ENCODE measurements at places on chromosomes 5 and 9.

DNA sequence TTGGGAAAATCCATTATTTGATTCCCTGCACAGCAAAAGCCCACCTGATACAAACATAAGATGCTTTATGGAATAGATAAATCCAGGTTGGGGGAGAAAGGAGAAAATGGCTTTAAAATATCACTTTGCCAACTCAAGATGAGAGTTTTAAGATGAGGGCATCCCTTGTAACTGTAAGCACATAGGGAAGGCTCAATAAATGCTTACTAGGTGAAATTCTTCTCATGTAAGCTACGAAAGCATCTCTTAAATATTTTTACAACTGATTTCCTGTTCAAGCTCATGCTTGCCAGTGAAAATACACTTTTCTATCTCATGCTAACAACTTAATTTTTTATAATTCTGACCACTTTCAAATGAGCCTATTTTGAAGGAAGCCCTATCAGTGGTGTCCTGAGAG is 11.5 kb downstream of the CDH6 start:
- no peak for DNase-seq

DNA sequence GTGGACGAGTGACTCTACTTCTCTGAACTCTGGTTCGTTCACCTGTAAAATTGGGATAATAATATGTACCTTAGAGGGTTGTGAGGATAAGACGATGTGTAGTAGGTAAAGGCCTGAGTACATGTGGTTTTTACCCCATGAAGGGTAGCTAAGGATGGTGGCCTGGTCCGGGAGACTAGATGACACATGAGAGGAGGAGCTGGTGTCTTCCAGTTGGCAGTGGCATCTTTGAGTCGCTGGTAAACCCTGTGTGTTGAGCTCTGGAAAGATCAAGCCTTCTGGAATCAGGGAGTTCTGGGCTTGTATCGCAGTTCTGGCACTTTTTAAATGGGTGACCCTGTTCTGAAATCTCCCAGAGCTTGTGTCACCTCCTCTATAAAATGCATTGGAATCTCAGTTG is 166.4 kb upstream of the ZNF618 start:
- DNase-seq = no peak

DNA sequence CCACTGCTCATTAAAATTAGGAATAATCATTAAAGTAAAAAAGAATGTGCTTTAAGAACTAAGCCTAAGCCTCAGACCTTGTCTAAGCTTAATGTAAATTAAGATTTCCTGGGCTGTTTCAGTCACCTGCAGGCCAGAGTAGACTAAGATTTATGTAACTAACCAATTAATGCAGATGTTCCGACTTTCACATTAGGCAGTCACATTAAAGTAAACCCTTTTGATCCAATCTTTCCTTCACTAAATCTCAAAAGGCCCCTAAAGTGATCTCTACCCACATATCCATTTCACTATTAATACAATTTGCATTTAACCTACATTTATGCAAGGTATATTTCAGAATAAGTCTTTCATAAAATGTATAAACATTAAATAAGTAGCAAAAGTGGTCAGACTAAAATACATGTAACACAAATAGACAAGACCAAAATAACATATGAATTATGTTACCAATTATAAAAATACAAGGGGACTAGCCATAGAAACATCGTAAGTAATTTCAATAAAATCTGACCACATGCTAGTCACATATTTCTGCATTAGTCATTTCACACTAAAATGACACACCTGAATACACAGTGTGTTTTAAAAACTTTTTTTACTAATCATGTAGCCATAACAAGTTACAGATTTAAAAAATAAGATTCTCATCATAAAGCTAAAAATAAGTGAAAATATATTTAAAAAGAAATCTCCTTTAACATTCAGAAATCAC is 7.7 kb downstream of the NR3C1 start:
- DNase-seq = no peak

DNA sequence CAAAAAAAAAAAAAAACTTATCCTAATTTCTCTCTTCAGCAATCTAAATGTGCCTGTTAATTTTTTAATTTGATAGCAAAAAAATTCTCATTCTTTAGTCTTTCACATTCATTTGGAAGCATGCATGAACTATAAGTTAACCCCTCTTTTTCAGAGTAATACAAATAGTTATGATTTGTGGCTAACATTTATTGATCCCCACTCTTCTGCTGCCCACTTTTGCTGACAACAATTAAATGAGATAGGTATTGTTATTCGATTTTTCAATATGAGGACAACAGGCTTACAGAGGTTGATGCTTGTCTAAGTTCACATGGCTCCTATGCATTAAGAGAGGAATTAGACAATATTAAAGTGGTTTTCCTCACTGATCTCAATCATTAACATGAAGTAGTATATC is 2.9 kb upstream of the NR3C1 start:
- no peak for DNase-seq

DNA sequence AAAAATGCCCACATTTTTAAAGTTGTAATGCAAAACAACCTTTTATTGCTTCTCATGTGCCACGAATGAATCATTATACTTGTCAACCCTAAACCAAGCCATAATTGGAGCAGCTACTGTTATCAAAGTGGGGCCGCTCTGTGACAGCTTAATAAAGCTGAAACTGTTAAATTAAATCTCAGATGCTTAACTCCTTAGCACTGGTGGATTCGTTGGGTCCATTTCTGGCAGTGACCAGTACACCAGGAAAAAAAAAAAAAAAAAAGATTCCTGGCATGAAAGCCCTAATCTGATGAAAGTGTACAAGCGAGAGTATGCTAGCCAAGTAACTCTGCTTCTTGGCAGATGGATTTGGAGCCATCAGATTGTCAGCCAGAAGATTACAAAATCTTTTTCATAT is 164.8 kb downstream of the ZSWIM6 start:
- DNase-seq = no peak

DNA sequence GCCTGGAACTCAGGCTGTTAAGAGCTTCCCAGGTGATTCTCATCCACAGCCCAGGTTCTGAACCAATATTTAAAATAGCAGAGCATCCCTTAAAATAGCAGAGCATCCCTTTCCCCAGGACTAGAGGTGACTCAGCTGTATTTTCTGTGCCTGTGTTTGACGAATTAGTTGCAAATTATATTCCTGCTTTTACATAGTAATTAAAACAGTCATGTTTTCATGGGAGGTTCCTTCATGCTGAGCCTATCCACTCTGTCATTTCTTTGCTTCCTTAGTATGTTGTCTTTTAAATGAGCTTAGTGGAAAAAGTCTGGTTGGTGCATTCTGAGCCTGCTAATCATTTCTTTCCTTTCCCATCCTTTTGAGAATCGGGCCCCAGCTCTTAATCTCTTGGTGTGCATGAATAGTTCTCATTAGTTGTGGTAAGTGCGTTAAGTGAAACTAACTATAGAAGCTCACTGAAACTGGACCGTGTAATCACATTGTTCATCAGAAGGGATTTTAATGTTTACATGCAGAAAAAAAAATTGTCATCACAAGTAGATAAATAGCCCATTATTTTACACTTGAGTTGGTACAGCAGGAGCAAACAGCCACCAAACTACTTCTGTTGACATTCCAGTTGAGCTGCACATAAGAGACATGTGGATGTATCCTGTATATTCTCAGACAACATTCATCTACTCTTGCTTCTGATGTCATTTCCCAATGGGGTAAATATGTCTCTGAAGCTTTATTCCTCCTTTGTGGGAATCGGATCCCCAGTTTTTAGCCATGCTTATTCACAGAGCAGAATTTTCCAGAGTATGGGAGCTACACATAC is 596.9 kb upstream of the WWC1 start:
- no peak for DNase-seq

- no peak for DNase-seq
Observed at GRCh38 chr9:113633782-113634595, 170.5 kb downstream of the RGS3 start.

GRCh38 chr9:106478727-106479126 is 384.2 kb upstream of the ZNF462 start:
- no peak for DNase-seq

DNA sequence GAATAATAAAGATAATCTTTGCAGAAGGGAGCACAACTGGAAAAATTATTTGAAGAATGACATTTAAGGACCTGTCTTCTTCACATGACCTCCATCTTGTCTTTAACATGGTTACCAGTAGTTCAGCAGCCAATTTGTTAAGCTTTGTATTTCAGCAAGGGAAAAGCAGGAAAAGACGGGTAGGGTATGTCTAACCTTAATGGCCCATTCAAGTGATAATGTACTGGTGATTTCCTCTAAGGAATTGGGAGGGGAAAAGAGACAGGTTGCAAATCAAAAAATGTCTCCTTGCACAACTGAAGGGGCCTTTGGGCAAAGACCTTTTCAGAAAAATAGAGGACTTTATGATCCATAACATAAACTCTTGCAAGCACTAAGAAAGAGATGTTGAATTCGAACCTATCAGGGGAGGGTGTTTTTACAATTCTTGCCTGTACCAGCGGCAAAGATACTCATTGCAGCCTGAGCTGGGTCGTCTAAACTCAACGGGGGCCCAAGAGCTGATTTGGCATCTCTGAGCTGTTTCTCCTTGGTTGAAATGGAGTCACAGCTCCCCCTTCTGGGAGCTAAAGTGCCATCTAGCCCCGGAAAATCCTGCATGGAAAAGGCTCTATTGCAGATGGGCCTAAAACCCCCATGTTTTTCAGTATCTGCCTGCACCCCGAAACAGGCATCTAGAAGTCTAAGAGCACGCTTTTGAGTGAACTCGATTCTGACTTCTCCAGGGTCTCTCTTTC is 3.8 kb downstream of the BRINP1 start:
- DNase-seq = no peak

Measured in activated T-cell treated with anti-CD3 and anti-CD28 coated beads for 1 hour (primary cell).